ENCODE measurements at places on chromosomes 2 and 18. TPM values are rescaled to one million over a fixed set of nuclear protein-coding genes. Genes with fewer than 3 reads are reported as not detected.

Gene PLEKHH2
- total RNA-seq, result 5.7 TPM

Gene LYPD6B
- total RNA-seq, result not detected

Gene MYO5B
- not detected for total RNA-seq

Gene PXDN
- total RNA-seq, result 144 TPM

Gene CDH2
- total RNA-seq, result 6.3 TPM

Gene CTLA4
- not detected for total RNA-seq

Gene RABL2A
- 9.9 TPM for total RNA-seq

Gene CTAGE1
- total RNA-seq, result not detected

Gene TIGD1
- 3.2 TPM for total RNA-seq

Gene GALR1
- not detected for total RNA-seq

All from smooth muscle cell of trachea (primary cell).